ENCODE measurements at places on chromosomes 5 and 9. TPM values are rescaled to one million over a fixed set of nuclear protein-coding genes. Genes with fewer than 3 reads are reported as not detected.

Gene PCDHA12
- total RNA-seq, result not detected

Gene PCDHGA11
- total RNA-seq, result 0.33 TPM

Gene ARSI
- total RNA-seq, result not detected

Gene PDE6A
- not detected for total RNA-seq

Gene AQP7
- total RNA-seq, result not detected

Gene HAPLN1
- total RNA-seq, result not detected

Gene RASGEF1C
- total RNA-seq, result not detected

Gene DIPK1B
- not detected for total RNA-seq

Gene BTNL8
- total RNA-seq, result not detected

Gene NTNG2
- 8.3 TPM for total RNA-seq

Gene SLC22A4
- total RNA-seq, result 0.93 TPM

Gene MBLAC2
- total RNA-seq, result 4.9 TPM

Gene MYMK
- not detected for total RNA-seq

Gene FGD3
- 43.3 TPM for total RNA-seq

DNA sequence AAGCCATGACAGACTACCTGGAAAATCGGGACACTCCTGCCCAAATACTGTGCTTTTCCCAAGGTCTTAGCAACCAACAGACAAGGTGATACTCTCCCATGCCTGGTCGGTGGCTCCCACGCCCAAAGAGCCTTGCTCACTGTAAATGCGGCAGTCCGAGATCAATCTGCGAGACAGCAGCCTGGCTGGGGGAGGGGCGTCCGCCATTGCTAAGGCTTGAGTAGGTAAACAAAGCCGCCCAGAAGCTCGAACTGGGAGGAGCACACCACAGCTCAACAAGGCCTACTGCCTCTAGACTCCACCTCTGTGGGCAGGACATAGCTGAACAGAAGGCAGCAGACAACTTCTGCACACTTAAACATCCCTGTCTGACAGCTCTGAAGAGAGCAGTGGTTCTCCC, 272.1 kb upstream of the CCNG1 start:
- no peak for DNase-seq

- no peak for DNase-seq
Measured at GRCh38 chr5:55173687-55174230, 782 bp upstream of the CDC20B start.

- no peak for DNase-seq
Measured at GRCh38 chr5:89300426-89300970, 417.5 kb upstream of the MEF2C start.

- DNase-seq, result no peak
Measured at GRCh38 chr5:171340042-171340441, 31.0 kb downstream of the TLX3 start.

GRCh38 chr9:15570769-15571168, 17.9 kb downstream of the CCDC171 start:
- no peak for DNase-seq

GRCh38 chr5:63233361-63233760, 654.7 kb downstream of the LRRC70 start:
- DNase-seq, result no peak

- no peak for DNase-seq
Measured at GRCh38 chr9:129885018-129885669, 49.9 kb downstream of the USP20 start.

- DNase-seq, result no peak
Measured at GRCh38 chr5:117504305-117504704, 929.7 kb upstream of the SEMA6A start.

- no peak for DNase-seq
Measured at GRCh38 chr9:113317777-113318176, 14.6 kb upstream of the RNF183 start.

DNA sequence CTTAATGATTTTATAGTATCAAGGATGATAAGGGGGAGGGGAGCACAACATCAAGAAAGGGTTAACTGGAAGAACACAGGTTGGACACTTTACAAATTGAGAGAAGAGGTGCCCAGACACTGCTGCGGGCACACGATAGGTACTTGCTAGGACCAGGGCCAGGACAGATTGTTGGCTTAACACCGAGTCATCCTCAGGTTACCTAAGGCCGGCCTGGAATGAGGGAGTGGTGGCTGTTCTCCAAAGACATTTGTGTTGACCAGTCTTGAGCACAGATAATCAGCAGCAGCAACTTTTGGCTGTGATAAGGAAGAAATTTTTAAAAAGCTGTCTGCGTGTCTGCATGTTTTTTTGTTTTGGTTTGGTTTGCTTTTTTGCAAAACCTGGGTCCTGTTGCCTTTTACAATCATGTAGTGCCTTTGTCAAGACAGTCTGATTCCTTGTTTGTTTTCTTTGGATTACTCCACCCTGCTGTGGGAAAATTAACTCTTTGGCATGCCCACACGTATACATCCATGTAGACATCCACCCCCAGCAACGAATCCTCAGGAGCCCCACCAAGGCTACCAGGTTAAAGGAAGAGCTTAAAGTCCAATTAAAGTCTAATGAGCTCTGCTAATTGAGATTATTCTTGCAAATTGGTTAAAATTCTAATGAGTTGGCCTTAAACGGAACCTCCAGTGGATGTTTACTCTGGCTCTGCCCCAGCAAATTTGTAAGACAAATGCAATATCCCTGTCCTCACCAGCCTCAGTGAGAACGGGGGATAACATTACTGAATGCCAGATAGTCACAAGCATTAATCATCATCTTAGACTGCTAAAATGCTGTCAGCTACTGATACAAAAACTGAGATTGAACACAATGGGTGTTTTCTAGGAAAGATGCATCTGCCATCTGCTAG, 382.3 kb downstream of the ACTL7B start:
- DNase-seq, result no peak

- no peak for DNase-seq
Measured at GRCh38 chr5:170173227-170173626, 59.6 kb upstream of the C5orf58 start.

DNA sequence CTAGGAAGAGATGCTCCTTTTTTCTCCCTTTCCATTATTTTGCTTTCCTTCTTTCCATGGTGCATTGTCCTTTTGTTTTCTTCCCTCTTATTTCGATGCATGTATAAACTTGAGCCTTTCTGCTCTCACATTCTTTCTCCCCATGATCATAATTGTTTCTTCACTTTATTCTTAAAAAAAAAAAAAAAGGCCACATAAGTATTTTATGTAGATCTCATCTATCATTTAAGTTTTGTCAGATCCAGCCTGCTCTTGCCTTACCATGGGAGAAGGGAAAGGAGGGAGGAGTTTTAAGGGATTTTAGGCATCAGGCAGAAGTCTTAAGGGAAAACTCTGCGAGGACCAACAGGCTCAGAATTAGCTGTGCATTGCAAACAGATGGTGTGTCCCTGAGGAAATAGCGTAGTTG, 11.1 kb downstream of the TGFBR1 start:
- no peak for DNase-seq

GRCh38 chr9:95435074-95435728, 81.6 kb downstream of the PTCH1 start:
- DNase-seq, result no peak

DNA sequence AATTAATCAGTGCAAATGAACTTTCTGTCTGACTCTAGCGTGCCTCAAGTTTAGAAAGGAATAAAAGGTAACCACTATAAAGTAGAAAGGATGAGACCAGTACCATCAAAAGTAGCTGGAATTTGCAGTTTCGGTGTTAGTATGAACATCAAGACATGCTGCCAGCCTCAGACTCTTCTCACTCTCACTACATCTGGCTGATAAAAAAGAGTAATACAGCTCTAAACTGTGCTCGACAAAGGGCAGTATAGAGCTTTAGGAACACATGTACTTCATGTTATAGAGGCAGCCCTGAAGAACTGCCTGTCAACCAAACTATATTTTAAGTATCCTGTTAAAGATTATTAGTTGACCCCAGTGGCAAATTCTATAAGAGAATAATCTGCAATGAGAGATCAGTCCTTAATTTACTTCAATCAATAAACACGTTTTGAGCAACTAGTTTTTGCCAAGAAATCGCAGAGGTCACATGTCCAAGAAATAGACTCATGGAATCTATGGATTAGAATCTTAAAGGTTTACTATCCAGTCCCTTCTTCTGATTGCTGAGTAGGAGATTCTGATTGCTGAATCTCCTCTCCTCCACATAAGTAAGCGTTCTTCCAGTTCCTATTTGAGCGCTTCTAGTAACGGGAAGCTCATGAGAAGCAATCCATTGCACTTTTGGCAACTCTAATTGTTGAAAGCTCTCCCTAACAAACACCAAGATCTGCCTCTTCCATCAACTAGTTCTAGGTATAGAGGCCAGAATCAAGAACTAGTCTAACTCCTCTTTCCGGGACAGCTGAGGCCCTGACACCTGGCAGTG, 941 bp downstream of the XPA start:
- no peak for DNase-seq

DNA sequence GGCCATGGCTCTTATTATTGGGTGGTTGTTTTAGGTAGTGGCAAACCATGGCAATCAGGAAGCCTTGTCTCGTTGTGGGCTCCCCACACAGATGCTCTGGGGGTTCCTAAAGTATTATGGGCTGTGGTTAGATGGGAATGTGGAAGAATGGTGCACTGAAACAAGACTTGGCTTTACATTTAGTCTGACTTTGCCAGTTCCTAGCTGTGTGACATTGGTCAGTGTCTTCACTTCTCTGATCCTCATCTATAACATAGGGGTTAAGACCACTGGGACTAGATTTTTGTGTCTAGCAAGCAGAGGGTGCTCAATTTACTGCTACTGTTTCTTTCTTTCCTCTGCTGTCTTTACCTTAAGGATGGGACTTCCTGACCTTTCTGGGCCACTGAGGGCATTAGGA, 149.5 kb downstream of the HSPA4 start:
- no peak for DNase-seq

DNA sequence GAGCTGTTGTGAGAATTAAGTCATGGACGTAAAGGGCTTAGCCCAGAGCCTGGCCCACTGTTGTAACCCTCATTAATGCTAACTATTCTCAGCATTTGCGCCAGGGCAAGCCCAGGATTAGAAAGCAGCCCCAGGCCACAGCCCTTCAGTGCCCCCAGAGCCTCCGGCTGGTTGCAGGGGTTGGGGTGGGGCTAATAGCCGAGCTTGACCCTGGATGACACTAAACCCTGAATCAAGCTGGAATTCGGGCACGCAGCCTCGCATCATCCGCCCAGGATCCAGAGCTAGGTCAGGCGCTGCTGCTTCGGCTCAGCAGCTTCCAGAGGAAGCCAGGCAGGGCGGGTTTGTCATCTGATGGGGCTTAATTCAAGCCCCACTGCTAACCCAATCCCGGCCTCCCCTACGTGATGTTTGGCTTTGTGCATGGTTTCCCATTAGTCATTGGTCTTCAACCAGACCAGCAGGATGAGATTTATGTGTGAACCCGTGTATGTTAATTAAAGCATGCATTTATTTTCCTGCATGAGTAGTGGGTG, 1.2 kb upstream of the MEGF9 start:
- no peak for DNase-seq

DNA sequence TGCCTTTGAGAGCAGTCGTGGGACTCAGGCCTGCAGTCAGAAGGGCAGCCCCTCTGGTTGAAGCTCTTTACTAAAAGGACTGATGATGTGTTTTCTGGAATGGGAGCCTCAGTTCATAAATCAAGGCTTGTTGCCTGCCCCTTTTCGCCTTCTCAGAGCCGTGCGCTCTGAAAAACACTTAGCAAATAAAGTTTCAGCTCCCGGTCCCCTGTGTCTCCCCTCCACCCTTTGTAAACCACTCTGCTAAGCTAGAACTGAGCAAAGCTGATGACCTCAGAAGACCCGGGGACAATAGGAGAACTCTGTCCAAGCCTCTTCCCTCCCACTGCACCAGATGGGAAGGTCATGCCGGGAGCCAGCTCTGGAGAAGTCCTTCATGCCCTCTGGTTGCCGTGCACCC, 39.3 kb upstream of the ADRA1B start:
- DNase-seq, result no peak

- DNase-seq, result no peak
Measured at GRCh38 chr5:83492331-83492730, 20.8 kb downstream of the VCAN start.

DNA sequence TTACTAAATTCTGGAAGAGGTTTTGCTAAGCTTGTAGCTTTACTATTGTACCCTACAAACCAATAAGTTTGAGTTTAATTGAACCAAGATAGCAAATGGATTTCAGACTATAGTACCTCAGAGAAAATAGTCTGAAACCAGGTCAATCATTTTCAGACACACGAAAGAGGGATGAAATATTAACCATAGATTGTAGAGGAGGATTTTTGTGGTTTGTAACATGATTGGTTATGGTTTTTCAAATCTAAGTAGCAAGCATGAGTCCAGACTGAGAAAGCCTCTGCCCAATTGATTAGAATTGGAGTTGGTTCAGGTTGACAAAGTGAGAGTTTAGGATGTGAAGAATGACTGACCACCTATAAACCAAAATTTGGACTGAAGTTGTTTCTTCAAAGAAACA, 562.7 kb upstream of the DMAC1 start:
- no peak for DNase-seq

- DNase-seq, result no peak
Measured at GRCh38 chr9:5265939-5266338, 34.7 kb downstream of the INSL4 start.

All from natural killer cell treated with Interleukin-12 subunit alpha and Interleukin-12 subunit beta and Interleukin-15 and Interleukin-18, amount 100 ng/mL, for 72 hours (primary cell).